Activated CD4-positive, alpha-beta T cell treated with anti-CD3 and anti-CD28 coated beads for 48 hours (primary cell): ENCODE measurements at places on chromosomes 16 and 17.
A peak's percentile ranks its signal among the peaks of the same experiment; 100 is the strongest.

GRCh38 chr16:1980030-1980769 is 1.1 kb downstream of the NOXO1 start:
- DNase-seq: peak; percentile 36

GRCh38 chr17:1379930-1380313 is 20.1 kb downstream of the YWHAE start:
- DNase-seq: peak; percentile 25

DNA sequence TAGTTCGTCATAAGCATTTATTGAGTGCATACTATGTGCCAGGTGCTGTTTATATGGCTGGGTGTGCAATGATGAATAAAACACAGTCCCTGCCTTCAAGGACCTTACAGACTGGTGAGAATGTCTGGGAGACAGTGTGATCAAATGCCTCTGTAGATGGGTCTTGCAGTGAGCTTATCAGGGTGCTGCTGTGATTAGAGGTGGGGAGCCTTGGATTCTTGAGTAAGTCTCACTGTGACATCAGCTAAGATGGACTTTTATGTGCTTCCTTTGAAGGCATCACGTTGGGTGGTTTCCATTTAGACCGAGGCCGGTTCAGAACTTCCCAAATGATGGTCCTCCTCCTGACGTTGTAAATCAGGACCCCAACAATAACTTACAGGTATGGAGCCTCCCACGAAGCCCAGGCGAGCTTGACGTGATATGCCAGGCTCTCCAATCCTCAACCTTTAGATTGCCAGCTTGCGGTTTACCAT is 10.0 kb downstream of the HERPUD1 start:
- DNase-seq: no peak

DNA sequence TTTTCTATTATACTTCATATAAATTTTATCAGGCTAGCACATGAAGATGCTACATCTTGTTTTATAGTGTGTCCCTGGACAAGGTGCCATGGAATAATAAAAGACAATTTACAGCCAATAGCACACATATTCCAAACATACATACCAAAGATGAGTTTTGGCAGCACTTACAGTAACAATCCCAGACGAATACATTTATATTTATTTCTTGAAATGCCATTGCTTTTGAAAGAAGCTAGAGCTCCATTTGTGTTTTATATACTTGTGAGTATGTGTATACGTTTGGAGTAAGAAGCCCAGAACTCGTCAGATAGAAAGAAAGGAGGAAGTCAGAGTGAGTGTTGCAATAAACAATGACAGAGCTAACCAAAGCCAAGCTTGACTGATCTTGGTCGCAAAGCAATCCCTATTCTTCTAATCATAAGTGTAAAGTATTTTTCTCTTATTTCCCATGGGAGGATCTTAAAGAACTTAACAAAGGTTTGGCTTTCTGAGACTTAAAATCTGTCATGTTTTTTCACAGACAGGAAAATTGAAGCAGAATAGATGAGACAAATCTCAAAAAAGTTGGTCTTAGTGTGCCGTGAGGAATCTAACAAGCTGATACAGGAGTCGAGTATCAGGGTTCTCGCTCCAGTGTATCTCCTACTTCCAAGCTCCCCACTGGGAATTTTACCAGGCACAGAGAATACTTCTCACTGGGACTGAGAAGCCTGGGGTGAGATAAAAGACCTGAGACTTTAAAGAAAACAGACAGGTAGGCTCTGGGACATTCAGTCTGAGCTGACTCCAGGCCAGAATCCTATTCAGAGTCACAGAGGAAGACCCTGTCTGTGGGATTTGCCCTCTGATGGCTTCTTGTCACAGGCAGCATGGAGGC is 175.4 kb downstream of the AATF start:
- no peak for DNase-seq

DNA sequence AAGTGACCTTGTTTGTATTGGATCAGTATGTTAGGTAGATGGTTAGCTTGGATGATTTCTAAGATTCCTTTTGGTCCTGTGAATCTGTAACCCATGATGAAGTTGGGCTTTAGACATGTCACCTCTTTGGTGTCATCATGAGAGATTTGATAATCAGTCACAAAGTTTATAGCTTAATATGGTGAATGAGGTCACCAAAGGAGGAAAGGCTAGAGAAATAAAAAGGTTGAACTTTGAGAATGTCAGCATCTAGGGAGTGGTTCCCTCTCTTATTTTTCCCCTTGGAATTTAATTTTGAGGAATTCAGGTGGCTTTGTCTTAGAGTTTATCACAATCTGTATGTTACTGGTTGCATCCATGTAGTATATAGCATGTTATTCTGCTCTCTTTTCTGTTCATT is 45.3 kb downstream of the NLK start:
- DNase-seq: no peak

DNA sequence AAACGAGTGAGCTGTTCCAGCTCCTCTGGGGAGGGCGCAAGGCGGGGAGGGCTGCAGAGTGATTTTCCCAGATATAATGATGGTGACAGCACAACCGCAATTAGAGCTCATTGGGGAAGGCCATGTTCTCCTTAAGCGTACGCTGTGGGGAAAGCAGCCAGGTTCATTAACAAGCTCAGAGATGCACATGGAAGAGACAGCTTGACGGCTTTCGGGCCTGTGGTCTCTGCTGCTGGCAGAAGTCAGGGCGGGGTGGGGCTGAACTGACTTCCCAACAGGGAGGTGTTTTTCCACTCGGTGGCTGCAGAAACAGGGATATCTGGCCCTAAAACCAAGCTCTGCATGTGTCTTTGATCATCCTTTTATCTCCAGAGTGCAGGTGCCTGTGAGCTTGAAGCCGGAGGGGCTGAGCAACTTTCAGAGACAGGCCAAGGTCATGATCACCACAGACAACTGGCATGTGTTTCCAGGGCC is 24.0 kb upstream of the CACNG1 start:
- DNase-seq: no peak

DNA sequence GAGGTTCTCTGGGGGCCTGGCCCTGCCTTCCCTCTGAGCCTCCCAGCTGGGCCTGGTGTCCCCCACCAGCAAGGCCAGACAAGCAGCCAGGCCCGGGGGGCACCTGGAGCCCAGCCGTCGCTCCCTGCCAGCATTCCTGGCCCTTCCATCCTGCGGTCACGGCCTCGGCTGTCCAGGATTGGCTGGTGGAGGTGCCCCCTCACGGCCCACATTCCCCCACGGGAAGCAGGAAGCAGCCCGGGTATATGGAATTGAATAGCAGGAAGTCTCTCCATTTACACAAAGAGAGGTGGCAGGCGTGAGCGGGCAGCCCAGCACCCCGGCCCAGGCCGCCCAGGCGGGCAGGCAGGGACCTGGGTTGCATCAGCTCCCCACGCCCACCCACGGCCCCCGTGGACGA is 14.5 kb downstream of the TRAF7 start:
- no peak for DNase-seq

DNA sequence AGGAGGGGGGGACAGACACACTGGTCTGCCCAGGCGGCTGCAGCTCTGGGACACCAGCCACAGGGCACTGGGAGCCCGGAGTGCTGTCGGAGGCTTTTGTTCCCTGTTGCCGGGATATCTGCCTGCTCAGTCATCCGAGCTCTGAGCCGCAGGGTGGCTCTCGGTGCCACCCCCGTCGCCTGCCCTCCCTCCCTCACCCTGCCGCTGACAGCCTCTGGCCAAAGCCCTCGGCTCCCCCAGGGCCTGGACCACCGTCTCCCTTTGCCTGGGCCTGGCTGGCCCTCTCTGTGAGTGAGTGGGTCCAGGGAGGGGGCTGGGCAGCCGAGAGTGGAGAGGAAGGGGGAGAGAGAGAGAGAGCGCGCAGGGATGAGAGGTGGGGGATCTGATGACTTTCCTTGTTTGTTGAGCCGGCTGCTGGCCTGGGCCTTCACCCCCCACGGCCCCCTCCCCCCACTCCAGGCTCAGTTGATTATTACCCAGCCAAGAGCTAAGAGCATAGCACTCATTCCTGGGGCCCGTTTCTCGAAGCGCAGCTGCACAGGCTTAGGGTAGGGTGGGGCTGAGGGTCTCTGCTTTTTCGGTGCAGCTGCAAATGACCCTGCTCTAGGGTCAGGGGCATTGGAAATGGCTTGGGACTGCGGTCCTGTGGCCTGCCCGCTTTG is 2.7 kb downstream of the FOXJ1 start:
- no peak for DNase-seq

- DNase-seq: no peak
Observed at GRCh38 chr17:1111599-1112443, 68.0 kb downstream of the ABR start.

- DNase-seq: no peak
Observed at GRCh38 chr16:56998861-56999260, 9.5 kb downstream of the NLRC5 start.

DNA sequence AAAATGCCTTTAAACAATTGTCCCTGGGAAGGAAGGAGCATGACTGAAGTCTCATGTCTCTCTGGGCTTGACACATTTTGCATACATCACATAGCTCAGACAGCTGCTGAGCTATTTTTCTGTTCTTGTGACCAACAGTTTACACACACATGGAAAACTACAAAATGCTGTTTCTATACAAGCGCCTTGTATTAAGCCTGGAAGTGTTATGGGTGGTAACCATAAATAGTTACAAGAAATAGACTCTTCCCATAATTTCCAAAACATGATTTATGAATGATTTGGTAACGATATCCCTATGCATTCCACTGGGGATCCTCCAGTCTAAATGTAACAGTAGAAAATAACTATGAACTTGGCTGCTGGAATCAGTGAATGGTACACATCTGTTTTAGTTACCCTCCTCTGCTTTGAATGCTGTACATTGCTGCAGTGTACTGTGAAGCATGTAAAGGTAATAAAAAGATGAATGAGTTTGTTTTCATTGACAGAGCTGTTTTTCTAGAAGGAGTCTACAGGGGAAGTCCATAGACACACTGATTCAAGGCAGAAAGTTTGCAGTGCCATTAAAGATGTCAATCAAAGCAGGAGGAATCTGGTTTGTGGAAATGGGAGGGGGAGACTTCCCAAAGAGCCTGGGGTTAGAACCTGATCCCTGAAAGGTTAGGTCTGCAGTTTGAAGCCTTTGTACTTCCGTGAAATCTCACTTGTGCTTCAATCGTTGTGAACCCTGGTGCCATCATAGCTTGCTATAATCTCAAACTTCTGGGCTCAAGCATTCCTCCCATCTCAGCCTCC is 5.0 kb downstream of the ACSF2 start:
- no peak for DNase-seq

- DNase-seq: no peak
Observed at GRCh38 chr17:17636272-17636885, 44.9 kb upstream of the PEMT start.

GRCh38 chr16:988471-989353 is 7.1 kb downstream of the SOX8 start:
- no peak for DNase-seq

GRCh38 chr17:2560658-2561057 is 32.8 kb upstream of the PAFAH1B1 start:
- DNase-seq: no peak

DNA sequence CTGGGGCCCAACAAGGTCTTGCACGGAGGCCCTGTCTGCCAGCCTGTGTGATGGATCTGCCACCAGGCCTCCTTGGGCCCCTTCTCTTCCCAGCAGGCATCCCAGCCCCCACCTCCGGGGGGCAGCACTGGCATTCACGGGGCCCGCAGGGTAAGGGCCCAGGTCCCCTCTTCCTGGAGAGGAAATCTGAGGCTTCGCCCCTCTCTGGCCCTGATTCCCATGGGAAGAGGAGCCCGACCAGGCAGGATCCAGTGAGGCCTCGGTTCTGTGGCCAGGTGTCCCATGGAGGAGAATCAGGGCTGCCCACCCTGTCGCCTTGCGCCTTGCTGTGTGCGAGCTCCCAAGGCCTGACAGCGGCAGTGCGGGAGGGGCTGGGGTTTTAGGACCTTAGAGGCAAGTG is 48.4 kb downstream of the PDPK1 start:
- DNase-seq: peak; percentile 39

- DNase-seq: peak; percentile 33
Observed at GRCh38 chr17:72422505-72423285, 301.9 kb downstream of the SOX9 start.

GRCh38 chr16:79182616-79183015 is 417.9 kb downstream of the MAF start:
- DNase-seq: peak; percentile 11

GRCh38 chr16:71870818-71871217 is 13.2 kb downstream of the ZNF821 start:
- DNase-seq: no peak

DNA sequence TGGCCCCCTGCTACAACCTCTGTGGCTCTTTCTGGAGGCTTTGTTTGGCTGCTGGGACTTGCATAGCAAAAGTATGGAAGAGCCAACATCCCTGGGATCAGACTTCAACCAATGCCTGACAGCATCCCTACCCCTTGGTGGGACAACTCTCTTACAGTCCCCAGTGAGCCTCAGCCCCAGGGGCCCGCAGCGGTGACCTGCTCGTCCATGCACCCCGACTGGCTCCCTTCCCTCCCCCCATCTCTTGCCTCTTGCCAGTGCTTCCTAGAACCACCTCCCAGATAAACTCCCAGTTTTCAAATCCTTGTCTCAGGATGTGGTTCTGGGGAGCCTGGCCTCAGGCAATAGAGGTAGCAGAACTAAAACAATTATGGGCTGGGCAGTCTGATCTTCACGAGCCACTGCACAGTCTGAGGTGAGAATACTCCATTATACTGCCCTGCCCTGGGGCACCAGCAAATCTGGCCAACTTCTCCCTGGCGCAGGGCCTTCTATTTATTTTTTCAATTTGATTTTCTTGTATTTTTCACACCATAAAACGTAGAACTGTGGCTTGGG is 86.6 kb upstream of the BRD7 start:
- DNase-seq: no peak

- DNase-seq: no peak
Observed at GRCh38 chr16:75130150-75130771, 13.7 kb upstream of the LDHD start.

GRCh38 chr16:23174622-23175021 is 7.9 kb upstream of the SCNN1G start:
- no peak for DNase-seq

- DNase-seq: no peak
Observed at GRCh38 chr16:66171578-66171977, 194.9 kb upstream of the CDH5 start.

- peak; percentile 58 for DNase-seq
Observed at GRCh38 chr17:1714980-1715802, 5.0 kb upstream of the TLCD2 start.
